Right renal pelvis (tissue), 4 donors: ENCODE measurements at places on chromosomes 3 and 15.

DNA sequence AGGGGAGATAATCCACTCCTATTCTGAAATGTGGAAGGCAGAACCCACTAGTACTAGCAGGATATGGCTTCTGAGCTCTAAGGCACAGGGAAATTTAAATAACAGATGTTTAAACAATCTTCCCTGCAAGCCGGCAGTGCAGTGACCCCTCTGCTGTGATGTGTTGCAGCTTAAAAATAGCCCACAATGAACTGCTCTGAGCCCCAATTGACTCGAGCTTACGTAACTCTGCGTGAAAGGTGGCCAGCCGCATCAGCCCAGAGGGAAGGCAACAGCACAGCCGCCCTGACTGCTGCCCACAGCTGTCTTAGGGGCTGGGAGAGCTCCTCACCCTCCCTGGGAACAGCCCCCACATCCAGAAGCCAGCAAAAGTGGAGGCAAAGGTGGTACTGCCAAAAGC is 12.5 kb upstream of the CAMKV start:
- no peak for DNase-seq

GRCh38 chr3:182807061-182807460 is 13.8 kb downstream of the ATP11B start:
- DNase-seq, result no peak

DNA sequence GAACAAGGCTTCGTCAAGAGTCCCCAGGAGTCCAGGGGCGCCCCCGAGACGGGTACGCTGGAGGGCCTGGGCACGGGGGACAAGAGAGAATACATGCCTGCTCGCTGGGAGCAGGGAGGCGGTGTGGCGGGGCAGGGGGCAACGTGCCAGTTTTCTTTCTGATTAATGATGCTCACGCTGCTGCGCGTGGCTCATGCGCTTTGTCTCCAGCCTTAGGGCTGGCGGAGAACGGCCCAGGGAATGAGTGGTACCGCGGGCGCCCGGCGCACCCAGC is 408 bp upstream of the ARPP21 start:
- DNase-seq, result no peak

DNA sequence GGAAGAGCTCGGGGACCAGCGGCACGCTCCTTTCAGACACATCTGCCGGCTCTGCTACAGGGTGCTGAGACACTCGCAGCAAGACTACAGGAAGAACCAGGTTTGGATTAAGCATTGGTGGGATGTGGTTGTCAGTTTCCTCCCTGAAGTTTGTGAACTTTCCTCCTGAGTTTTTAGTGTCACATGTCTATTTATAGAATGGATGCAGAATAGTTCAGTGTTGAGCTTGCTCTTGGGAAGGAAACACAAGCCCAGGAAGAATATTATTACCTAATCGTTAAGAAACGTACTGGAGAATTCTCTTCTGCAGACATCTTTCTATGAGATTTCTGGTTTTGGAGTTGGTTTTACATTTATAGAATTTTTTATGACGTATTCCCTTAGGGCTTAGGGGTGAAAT is 172.0 kb downstream of the ITPR1 start:
- no peak for DNase-seq

DNA sequence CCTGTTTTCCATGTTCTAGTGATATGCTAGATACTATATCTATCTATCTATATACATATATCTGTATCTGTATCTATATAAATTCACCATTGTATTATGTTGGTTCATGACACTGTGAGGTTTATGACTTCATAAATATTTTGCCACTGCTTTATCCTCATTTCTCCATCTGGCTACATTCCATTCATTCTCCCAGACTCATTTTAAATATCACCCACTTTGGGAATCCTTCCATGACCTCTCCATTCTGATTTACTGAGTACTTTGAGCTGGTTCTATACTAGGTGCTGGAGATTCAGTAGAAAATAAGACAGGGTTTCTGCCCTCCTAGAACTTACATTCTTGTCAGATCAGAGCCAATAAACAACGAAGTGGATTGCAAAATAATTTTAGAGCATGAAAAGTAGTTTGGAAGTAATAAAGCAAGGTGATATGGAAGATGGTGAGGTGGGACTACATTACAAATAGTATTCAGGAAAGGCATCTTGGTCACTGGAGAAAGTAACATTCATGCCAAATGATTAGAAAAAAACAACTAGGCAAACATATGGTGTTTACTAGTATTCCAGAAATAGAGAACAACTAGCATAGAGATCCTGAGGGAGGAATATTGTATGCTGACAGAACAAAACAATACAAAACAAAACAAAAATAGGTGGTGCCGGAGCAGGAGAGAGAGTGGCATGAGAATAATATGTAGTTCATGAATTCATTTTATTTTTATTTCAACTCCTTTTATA is 11.6 kb upstream of the PLSCR4 start:
- no peak for DNase-seq
